ENCODE measurements at places on chromosomes 7 and 10.

GRCh38 chr7:92750447-92750839, 85.9 kb downstream of the CDK6 start:
- no peak for DNase-seq

DNA sequence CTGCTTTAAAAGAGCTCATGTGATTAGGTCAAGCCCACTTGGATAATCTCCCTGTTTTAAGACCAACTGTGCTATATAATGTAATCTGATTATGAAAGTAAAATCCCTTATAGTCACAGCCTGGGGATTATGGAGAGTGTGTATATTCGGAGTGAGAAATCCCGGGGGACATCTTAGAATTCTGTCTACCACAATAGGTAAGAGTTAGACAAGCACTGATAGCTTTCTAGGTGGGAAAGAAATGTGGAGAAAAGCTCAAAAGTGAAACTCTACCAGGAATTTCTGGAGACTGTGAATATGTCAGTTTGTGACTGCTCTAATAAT, 2.9 kb upstream of the VCL start:
- no peak for DNase-seq

DNA sequence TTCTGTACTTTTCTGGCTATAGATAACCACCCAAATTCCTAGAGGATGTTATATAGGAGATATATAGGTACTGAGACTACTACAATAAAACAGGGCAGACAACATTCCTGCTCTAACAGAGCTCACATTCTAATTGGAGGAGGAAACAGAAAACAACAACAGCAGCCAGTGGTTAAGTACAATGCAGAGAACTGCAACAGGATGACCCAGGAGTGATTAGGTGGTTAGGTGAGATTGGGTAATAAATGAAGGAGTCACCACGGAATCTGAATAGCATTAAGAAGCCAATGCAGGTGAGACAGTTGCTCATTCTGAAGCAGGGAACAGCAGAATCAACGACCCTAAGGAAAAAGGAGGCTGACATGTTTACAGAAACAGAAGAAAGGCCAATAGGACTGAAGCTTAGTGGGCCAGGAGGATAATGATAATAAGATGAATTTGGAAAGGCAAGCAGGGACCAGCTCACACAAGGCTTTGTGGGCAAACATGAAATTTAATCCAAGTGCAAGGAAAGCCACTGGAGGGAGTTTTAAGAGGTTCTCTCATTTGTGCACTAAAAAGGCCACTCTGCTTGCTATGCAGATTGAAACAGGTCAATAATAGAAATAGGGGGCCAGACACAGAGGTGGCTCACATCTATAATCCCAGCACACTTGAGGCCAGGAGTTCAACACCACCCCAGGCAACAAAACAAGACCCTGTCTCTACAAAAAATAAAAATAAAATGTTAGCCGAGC, 16.9 kb upstream of the REEP3 start:
- peak; percentile 74 for DNase-seq

DNA sequence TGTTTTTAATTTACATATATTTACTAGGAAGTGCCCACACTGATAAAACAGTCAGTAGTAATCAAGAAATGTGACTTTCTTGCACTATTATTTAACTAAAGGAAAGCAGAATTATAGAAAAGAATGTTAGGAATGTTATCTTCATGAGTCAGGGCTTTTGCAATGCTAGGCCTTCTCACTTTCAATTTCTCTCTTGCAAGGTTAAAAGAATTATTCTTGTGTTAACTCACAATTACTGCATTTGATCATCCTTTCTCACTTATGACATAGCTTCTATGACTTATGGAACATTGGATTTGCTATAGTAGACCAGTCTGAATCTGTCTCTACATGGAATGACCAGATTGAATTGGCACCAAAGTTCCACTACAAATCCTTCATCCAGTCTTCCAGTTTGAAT, 192.4 kb downstream of the SDK1 start:
- DNase-seq, result peak; percentile 52

DNA sequence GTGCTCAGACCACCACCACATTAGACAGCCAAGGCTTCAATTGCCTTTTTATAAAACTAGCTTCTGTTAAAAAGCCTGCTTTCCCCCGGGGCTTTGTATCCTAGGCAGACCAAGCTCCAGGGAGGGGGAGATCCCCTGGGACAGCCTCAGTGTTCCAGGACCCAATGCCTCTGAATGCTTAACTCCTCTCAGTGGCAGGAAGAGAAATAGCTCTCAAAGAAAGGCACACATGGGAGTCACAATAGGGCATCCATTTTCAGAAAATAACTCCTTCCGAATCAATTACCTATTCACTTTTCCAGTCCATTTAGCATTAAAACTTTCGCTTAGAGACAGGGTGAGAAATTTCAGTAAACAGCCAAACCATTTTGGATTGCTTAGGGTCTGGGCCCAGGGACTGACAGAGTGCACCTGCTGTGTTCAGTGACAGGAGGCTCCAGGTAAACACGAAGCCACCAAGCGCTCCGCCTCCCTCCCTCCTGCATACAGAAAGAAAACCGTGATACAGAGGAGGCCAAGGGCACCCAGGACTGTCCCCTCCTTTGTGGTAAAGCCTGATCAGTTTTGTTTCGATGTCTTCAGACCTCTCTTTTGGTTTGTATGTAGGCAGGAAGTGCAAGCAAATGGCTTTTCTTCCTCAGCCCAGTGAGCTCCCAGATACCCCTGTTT, 599.7 kb downstream of the KCNMA1 start:
- DNase-seq, result no peak

DNA sequence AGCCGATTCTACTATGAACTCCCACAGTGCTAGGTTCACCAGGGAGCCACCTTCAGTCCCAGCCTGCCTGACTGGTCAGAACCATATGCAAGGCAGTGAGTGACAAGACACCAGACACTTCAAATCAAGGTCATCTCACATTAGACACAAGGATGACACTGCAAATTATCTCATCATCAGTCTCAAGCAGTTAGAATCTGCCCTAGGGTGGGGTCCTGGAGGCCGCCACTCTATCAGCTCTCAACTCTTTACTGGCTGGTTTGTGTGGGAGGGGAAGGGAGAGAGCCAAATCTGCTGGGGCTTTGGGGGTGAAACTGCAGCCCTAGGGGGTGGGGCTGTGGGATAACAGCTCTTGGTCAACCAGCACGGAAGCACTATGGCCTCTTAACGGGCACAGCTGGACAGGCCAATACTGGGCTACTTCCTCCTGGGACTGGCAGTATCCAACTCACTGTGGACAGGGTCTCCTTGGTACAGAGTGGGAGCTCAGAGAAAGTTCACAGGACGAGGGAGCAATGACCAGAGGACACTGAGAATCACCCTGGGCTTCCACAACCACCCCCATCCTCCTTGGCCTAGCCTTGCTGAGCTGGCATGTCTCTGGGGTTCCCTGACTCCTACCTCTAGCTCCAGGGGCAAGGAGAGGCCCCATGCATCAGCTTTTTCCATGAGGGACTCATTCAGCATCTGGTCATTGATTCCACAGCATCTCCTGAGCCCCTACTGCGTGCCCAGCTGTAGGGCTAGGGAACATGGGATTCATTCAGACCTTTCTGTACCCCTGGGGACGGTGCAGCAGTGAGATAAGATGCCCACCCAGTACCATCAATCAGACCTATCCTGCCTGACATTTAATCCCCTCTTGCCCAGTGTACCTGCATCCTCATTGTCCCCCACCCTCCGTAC, 5.4 kb downstream of the GPRIN2 start:
- DNase-seq, result no peak

- no peak for DNase-seq
These were observed 8.5 kb downstream of the LRRC18 start for GRCh38 chr10:48931188-48931587.

- DNase-seq, result no peak
These were observed 102.9 kb upstream of the FERD3L start for GRCh38 chr7:19248115-19248514.

DNA sequence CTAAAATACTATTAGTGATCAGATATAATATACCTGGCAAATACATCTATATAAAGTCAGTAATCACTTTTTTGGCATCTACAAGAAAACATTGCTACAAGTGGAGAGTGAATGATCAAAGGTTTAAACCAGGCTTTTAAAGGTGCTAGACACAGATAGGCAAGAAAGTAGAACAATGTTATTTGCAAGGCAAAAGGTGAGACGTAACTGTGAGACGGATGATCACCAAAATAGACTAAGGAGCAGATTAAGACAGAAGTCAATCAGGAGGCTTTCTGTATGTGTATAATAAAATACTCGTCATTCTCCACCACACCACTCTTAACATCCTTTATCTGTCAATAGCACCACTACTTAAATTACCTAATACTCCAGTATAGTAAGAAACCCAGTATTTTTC, 8.3 kb downstream of the ANXA7 start:
- DNase-seq, result no peak
